ENCODE measurements at places on chromosomes 6 and 20. TPM values are rescaled to one million over a fixed set of nuclear protein-coding genes. Genes with fewer than 3 reads are reported as not detected.

GSTA2 gene
- not detected for total RNA-seq

C6orf52 gene
- not detected for total RNA-seq

AHCY gene
- 152 TPM for total RNA-seq

SRSF6 gene
- 45.3 TPM for total RNA-seq

LPA gene
- total RNA-seq: not detected

SIRPD gene
- not detected for total RNA-seq

GSTA4 gene
- total RNA-seq: 64.0 TPM

ZBP1 gene
- total RNA-seq: not detected

PTGIS gene
- total RNA-seq: 33.8 TPM

MYMX gene
- not detected for total RNA-seq

COL10A1 gene
- total RNA-seq: not detected

ABRACL gene
- 11.4 TPM for total RNA-seq

EEF1A2 gene
- not detected for total RNA-seq

DCDC2 gene
- total RNA-seq: not detected

All from cardiac ventricle fibroblast (primary cell).